ENCODE measurements at places on chromosomes 5 and 9.

GRCh38 chr5:54753034-54753433, 232.4 kb downstream of the ESM1 start:
- no peak for DNase-seq

- DNase-seq = no peak
Measured at GRCh38 chr5:111226556-111226955, 2.4 kb downstream of the CAMK4 start.

GRCh38 chr5:100517301-100517974, 17.7 kb upstream of the FAM174A start:
- DNase-seq = no peak

- DNase-seq = no peak
Measured at GRCh38 chr5:175831507-175831906, 39.9 kb upstream of the CPLX2 start.
